H4 (cell line): ENCODE measurements at places on chromosomes 3 and 15. TPM values are rescaled to one million over a fixed set of nuclear protein-coding genes. Genes with fewer than 3 reads are reported as not detected.

The ZNF385D gene
- total RNA-seq: not detected in 2 replicates

The MME gene
- total RNA-seq: 8.4 and 16.0 TPM in 2 replicates

The PAQR5 gene
- total RNA-seq: 2.3 and 5.7 TPM in 2 replicates

The GOLGA8Q gene
- total RNA-seq: 0.58 TPM in 1 of 2 replicates, not detected in the other

The HOMER2 gene
- 16.0 and 25.2 TPM in 2 replicates for total RNA-seq

The HDC gene
- total RNA-seq: not detected in 2 replicates

The GP5 gene
- total RNA-seq: not detected in 2 replicates

The ABI3BP gene
- 0.64 TPM in 1 of 2 replicates, not detected in the other for total RNA-seq
